ENCODE measurements at places on chromosomes 4 and X.

DNA sequence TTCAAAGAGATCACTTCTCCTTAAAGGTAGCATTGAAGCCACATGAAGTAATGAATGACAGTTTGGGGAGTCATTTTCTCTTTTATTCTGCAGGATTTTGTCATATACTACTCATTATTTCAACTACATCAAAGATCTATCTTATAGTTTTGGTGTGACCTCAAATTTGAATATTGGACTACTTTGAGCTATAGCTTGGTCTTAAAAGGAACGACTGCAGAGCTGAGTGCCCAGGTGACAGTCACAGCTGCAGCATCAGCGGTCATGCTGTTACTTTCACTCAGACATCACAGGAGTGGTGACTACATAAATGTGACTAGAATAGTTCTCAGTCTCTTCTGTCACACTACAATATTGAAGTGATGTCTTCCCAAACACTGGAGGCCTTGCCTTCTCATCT lies 10.7 kb upstream of the SPCS3 start:
- no peak for DNase-seq

DNA sequence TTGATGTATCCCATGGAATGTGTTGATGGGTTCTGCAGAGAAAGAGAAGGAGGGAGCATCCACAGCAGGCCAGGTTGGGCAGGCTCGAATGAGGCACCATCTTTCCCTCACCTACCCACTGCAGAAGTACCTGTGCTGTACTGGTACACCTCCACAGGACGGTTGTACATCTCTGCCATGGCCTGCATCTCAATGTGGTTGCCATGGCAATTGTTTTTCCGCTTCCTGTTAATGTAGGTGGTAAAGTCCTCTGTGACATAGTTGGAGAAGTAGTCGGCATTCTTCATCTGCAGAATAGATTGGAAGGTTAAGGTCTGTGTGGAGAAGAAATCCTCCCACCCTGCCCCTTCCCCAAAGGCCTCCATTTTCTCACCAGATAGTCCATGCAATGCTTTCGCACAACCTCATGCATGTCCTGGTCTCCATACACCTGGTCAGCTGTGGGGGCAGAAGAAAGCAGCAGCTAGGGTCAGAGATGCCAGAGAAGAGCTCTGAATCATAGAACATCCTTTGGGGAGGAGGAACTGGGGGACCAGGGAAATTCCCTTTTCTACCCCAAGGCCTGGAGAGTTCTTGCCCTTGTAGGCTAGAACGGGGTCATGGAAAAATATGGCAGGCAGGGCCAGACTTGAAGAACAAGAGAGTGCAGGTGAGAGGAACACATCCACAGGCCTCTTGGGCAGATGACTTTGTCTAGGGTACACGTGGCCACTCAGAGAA lies 15.9 kb upstream of the PIM2 start:
- DNase-seq, result no peak

GRCh38 chr4:5906191-5906590 lies 13.3 kb upstream of the CRMP1 start:
- DNase-seq, result no peak

DNA sequence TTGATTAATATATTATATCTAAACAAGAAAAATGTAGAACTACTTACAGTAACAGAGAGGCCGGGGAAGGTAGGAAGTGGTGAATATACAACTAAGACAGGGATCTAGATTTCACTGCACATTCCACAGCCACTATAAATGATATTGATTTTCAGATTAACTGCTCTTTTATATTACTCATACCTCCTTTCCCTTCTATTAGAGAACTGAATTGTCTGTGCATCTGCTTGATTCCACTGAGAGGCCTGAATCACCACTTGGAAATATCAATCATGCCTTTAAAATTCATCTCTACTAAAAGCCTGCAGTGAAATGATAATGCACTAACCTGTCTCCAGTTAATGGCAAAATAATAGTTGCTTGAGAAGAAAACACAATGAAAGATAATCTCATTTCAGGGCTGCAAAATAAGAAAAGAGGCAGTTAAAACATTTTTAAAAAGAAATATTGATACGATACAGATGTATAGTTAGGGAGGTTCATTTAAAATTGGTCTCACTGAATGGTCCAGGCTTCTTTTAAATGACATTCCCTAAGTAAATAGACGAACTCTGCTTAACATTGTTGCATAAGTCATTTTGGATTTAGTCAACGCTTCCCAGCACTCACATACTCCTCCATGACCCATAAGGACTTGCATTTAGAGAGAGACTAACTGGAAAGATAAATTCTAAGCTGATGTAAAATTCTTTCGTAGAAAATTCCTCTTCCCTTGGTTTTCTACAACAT lies 3.8 kb downstream of the ANTXR2 start:
- DNase-seq, result peak; percentile 49

DNA sequence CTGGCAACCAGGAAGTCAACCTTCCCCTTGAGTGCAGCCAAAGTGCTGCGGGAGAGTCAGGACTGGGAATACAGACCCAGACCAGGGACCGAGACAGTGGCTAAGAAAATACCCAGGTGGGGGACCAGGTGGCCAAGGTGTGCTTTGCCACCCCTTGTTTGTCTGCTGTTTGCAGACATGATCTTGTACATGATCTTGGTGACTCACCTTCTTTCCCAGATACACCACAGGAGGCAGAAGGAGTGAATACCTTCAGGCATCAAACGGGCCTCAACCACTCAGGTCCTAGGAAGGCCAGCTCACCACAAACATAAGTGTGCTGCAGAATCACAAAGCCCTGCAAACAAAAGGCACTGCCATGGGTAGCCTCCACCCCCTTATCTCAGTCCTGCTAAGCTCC lies 62.0 kb downstream of the CNGA2 start:
- no peak for DNase-seq

- no peak for DNase-seq
These were observed 7.2 kb upstream of the CTAG2 start for GRCh38 chrX:154660541-154660940.

GRCh38 chr4:54482529-54483200 lies 175.1 kb upstream of the KIT start:
- peak; percentile 32 for DNase-seq

- no peak for DNase-seq
These were observed 359.4 kb upstream of the FSTL5 start for GRCh38 chr4:162523171-162523570.

DNA sequence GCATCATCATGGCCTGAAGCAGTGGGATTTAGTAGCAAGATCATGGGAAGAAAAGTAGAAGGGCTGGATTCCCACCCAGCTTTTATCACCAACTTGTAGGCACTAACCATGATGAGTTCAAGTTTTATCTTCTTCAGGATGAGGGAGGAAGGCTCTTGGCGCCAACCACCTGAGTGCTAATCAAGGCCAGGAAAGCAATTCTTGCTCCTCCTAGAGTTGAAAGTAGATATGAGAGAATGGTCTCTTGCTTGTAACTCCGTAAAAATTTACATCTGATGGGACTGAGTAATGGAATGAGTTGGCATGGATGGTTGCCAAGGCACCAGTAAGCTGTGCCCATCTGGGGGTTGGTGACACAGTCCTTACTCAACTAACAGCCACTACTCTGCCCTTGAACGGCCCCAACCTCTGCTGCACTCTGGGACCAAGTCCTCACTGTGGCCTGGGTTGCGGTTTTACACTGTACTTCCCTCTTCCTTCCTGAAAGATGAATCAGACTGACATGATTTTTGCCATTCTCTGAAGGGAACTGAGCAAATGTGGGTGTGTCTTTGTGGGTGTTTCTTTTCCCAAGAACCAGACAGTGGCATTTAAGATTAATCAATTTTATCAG lies 39.4 kb upstream of the NDP start:
- peak; percentile 91 for DNase-seq

- no peak for DNase-seq
These were observed 132.8 kb upstream of the MAP9 start for GRCh38 chr4:155509555-155509954.

DNA sequence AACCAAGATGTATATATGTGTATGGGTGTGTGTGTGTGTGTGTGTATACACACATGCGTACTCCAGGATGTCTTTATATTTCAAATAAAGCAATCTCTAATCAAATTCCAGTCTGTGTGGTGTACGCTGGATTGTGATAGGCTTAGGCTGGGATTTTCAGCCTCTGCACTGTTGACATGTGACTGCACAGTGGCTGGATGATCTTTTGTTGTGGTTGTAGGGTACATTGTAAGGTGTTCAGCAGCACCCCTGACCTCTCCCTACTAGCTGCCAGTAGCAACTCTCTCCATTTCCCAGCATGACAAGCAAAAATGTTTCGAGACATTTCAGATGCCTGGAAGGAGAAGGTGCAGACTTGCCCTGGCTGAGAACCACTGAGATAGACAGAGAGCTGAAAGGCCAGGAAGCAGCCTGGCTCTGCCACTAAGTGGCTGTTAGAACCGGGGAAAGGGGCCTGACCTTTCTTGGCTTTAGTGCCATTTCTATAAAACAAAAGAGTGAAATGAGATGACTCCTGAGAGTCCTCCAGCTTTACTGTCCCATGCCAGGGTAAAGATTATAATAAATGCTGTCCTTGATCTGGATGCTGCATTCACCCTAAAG lies 10.5 kb downstream of the PGM2 start:
- DNase-seq, result no peak

GRCh38 chr4:102572452-102572851 lies 71.3 kb downstream of the NFKB1 start:
- no peak for DNase-seq

- DNase-seq, result no peak
These were observed 6.8 kb downstream of the MAEA start for GRCh38 chr4:1296324-1297022.

DNA sequence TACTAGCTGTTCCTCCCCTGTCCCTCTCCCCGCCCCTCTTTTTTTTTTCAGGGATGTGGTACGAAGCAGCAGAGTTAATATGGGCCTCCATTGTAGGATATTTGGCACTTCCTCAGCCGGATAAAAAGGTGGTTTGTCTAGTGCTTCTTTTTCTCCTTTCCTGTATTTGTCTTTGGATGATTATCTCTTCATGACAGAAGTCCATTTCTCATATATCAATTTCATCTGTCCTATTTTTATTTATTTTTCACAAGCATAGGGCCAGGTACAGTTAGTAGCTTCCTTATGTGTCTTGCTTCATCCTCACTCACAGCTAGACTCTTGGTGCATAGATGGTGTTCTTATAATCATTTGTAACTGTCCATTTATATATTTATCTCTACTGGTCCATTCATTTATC lies 89.6 kb downstream of the NEUROG2 start:
- DNase-seq, result no peak

DNA sequence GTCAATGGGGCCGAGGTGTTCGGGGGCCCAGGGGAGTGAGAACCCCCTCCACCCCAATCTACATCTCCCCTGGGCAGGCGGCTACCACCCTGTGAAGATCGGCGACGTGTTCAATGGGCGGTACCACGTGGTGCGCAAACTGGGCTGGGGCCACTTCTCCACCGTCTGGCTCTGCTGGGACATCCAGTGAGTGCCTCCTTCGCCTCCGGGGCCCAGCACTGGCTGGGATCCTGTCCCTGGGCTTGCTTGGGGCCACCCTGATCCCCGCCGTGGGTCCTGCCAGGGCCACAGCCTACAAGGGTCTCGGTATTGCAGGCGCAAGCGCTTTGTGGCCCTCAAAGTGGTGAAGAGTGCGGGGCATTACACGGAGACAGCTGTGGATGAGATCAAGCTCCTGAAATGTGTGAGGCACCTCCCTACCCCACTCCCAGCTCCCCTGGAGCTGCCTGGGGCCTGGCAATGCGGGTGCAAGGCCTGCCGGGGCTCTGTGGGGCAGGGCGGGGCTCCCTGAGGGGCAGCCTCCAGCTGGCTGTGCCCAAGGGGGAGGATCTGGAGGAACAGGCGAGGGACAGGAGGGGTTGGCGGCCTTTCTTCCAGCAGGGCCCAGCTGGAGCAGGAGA lies 697 bp downstream of the SRPK3 start:
- no peak for DNase-seq

DNA sequence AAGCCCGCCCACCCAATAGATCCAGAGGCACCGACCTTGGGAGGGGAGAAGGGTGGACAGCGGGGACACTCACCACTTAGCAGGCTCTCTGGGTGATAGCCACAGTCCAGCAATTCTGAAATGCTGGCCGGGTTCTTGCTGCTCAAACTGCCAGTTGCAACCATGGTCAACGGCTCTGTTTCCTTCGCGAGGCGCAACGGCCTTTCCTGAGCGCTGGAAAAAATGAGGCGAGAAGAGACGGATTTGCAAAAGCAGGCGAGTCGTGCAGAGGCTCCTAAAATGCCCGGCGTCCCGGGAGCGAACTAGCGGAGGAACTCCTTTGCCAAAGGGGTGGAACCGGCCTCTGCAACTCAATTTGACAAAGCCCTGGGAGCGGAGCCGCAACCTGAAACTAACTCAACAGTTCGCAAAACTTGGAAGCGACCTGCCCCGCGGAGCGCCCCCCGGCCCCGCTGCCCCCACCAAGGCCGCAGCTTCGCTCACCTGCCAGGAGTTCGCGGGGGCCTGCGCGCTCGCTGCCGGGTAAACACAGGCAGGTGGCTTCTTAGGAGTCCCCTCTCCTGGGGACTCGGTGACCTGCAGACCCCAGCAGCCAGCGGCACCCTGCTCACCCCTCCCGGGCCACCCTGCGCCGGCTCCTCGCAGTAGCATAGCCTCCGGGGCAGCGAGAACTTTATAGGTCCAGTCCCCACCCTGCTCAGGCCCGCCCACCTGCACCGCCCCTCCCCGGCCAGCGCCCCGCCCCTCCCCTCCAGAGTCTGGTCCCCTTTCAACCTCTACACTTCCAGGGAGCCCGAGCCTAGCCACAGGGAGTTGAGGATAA lies at the start of gene DDIT4L:
Gene DDIT4L (minus strand): TSS at position 649 of the 823 bp plus-strand sequence. CDS start 485 bp downstream, at position 164.
- peak; percentile 49 for DNase-seq

- DNase-seq, result no peak
These were observed 140.1 kb upstream of the TTC29 start for GRCh38 chr4:147085781-147086180.

- DNase-seq, result no peak
These were observed 351.4 kb downstream of the PTTG2 start for GRCh38 chr4:38311495-38312126.

- peak; percentile 22 for DNase-seq
These were observed 389.9 kb upstream of the EMCN start for GRCh38 chr4:100907465-100908454.

GRCh38 chr4:95715830-95716229 lies 124.1 kb upstream of the PDHA2 start:
- no peak for DNase-seq
